ENCODE measurements at places on chromosomes 13 and 19. TPM values are rescaled to one million over a fixed set of nuclear protein-coding genes. Genes with fewer than 3 reads are reported as not detected.

The EIF3K gene
- total RNA-seq = 313 TPM

The RNF225 gene
- total RNA-seq = not detected

The ACER1 gene
- total RNA-seq = 0.76 TPM

The LILRA1 gene
- total RNA-seq = not detected

The PLEKHF1 gene
- 53.1 TPM for total RNA-seq

The PEG3 gene
- not detected for total RNA-seq

The KLK12 gene
- total RNA-seq = not detected

The MAP4K1 gene
- total RNA-seq = 314 TPM

The CDX2 gene
- not detected for total RNA-seq

The CCL25 gene
- total RNA-seq = 0.59 TPM

The SIGLEC8 gene
- total RNA-seq = not detected

The C19orf44 gene
- 3.6 TPM for total RNA-seq

The NPHS1 gene
- total RNA-seq = not detected

The NXNL1 gene
- not detected for total RNA-seq

The CLEC17A gene
- not detected for total RNA-seq

The PSG3 gene
- total RNA-seq = not detected

The AXL gene
- total RNA-seq = 0.17 TPM

The CABP5 gene
- total RNA-seq = not detected

The SOX21 gene
- not detected for total RNA-seq

The IGSF23 gene
- not detected for total RNA-seq

The EXOC3L2 gene
- not detected for total RNA-seq

The ONECUT3 gene
- not detected for total RNA-seq

The B3GNT3 gene
- 0.61 TPM for total RNA-seq

The DAND5 gene
- total RNA-seq = not detected

The GCDH gene
- 48.0 TPM for total RNA-seq

The LMTK3 gene
- 4.5 TPM for total RNA-seq

The KIR2DL1 gene
- not detected for total RNA-seq

The PEAK3 gene
- 1.2 TPM for total RNA-seq

The ZNF540 gene
- total RNA-seq = 0.93 TPM

The CERS1 gene
- not detected for total RNA-seq

Data from T-helper 1 cell treated with Interleukin-12 subunit alpha and Interleukin-12 subunit beta and Interleukin-4 antibody, amounts not matched to agents 30 ng/mL and 1 ng/mL, for 36 hours (primary cell).